ENCODE measurements at places on chromosomes 7 and 10.
A peak's percentile ranks its signal among the peaks of the same experiment; 100 is the strongest.

- DNase-seq, result no peak
Measured at GRCh38 chr7:45579391-45579801, 5.2 kb downstream of the ADCY1 start.

GRCh38 chr10:131310551-131311401, 745 bp downstream of the TCERG1L start:
- DNase-seq, result no peak

- DNase-seq, result no peak
Measured at GRCh38 chr10:68553138-68553537, 7.0 kb upstream of the TET1 start.

GRCh38 chr10:126924915-126925300, 19.7 kb downstream of the DOCK1 start:
- DNase-seq, result no peak

DNA sequence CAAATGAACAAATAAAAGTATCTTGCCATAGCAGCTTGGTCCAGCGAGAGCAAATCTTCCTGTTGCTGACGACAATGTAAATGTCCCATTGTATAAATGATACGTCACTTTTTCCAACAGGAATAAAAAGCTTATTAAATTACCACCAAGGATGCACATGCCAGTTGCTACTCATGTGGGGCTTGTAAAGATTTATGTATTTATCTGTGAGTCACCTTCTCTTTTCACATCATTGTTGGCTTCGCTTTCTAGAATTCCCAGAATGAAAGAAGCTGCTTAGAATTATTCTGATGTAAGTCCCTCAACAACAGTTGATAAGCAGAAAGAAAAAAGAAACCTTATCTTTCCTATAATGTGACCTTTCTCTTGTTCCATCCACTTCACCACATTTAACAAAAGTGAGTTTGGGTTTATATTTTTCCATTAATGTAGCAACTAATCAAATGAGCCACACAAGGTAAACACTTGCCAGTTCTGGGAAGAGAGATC, 22.4 kb downstream of the DNAJC12 start:
- DNase-seq, result no peak

DNA sequence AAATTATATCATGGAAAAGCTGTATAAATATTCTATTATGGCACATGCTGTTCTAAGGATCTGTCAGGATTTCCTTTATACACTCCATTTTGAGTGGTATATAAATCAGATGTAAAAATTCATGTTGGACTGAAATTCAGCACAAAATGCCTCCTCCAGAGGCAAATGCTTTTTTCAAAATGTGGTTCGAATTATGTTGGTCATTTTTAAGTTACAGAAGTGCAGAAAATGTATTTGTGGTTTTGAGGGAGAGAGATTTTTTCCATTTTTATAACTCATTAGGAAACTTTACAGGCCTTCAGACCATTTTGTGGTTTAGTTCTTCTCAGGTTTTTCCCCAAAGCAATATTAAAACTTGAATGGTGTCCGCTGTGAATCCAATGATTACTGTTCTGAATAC, 2.9 kb downstream of the PPP1R3A start:
- no peak for DNase-seq

DNA sequence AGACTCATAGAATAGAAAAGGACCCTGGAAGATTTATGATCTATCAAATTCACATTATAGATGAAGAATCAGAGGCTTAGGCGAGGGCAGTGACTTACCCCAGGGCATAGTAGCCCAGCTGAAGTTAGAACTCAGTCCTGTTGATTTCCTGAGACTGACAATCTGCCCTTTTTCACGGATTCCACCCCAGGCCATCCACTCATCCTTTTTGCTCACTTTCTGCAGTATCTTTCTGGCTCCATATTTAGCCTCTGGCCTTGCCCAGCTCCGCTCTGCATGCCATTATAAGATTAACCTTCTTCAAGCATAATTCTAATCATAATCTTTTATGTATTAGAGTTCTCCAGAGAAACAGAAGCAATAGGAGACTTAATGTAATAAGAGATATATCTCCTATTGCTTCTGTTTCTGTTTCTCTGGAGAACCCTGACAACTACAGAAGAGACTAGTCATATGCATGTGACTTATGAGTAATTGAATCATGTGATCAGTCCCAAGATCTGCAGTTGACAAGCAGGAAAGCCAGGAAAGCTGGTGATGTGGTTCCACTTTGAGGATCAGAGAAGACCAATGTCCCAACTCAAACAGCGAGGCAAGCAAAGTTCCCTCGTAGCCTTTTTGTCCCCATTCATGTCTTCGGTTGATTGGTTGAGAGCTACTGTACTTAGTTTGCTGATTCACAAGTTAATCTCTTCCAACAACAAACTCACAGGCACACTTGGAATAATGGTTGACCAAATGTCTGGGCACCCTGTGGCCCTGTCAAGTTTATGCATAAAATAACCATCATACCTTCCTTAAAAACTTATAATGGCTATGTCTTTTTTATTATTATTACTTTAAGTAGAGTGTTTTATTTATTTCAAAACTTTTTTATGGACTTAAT, 412.1 kb downstream of the SUGCT start:
- DNase-seq, result no peak

GRCh38 chr10:49448924-49449323, 53.0 kb upstream of the DRGX start:
- DNase-seq, result no peak

DNA sequence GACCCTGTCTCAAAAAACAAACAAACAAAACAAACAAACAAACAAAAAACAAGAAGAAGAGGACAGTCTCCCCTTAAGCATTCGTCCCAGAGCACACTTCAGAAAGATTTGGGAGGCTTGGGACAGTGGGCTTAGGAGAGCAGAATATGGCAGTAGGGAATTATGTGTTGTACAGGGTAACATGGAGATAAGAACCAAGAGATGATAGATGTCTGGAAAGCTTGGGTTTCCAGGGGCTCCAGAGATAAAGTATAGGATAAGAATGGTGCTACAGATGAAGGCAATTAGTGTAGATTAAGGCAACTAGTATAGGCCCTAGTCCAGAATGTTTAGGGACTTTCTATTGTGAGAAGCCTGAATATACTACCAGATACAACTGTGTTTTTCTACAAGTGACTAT, 934.9 kb upstream of the AUTS2 start:
- no peak for DNase-seq

DNA sequence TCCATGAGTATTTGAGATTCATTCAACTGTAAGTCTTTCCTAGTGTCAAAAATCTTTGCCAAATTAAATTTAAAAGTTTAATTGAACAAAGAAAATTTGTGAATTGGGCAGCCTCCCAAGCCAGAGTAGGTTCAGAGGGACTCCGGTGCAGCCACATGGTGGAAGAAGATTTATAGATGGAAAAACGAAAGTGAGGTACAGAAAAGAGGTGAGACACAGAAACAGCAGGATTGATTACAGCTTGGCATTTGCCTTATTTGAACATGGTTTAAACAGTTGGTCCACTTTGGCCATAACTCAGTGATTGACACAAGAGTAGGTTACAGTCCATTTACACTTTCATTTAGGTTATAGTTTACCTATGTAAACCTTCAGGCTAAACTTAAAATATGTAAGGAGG, 465.8 kb downstream of the ARL4A start:
- DNase-seq, result no peak

GRCh38 chr10:30786131-30786530, 156.6 kb upstream of the LYZL2 start:
- DNase-seq, result no peak

DNA sequence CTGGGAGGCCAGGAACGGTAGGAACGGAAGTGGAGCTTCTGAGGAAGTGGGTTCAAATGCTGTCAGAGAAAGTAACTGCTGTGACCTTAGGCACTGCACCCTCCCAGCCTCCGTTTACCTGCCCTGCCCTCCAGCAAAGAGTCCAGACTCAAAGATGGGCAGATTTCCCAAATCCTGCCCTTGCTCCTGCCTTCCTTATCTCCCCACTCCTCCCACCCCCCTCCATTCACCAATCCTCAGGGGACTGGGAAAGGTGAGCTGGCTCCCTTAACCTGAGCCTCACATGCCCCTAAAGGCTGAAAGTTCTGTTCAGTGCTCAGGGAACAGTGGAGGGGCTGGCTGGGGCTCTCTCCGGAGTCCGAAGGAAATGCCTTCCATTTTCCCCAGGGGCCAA, 161.6 kb downstream of the SH3PXD2A start:
- no peak for DNase-seq

GRCh38 chr10:80165173-80165572, 32.6 kb downstream of the PLAC9 start:
- DNase-seq, result no peak

DNA sequence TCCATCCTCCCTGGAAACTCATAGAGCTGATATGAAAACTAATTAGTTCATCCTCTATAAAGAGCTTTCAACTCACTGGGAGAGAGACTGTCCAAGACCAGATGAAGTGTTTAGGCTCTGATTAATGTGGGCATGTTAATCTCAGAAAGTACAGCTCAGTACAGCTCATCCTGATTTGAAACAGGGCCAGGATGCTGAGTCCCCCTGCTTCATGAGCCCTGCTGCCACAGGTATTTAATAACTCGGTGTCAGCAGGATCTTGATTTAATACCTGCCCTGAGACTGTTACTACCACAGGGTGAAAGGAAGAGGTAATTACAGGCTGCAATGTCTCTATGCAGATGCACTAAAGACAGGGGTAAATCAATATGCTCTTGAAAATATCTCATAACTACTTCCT, 10.8 kb downstream of the LMOD2 start:
- DNase-seq, result no peak

DNA sequence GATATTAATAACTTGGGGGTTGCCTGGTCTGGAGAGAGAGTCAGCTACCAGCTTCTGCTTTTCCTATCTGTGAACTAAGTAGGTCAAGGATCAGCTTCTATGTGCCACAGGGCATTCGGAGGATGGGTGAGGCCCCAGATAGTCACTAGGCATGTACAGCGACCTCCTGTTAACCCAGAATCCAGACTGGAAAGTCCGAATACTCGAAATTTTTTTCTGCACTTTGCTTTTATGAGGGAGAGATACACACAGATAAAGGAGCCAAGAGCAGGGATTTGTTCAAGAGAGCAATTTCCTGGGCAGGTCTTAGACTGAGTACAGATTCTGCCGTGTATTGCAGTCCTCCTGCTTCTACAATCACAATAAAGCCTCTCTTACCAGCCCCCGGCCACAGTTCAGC, 54.2 kb downstream of the EMX2 start:
- no peak for DNase-seq

GRCh38 chr10:4663162-4663992, 162.6 kb upstream of the AKR1E2 start:
- DNase-seq, result peak; percentile 59

- no peak for DNase-seq
Measured at GRCh38 chr10:87594864-87595263, 64.8 kb upstream of the PAPSS2 start.

GRCh38 chr10:48976196-48976595, 36.6 kb upstream of the LRRC18 start:
- DNase-seq, result no peak

DNA sequence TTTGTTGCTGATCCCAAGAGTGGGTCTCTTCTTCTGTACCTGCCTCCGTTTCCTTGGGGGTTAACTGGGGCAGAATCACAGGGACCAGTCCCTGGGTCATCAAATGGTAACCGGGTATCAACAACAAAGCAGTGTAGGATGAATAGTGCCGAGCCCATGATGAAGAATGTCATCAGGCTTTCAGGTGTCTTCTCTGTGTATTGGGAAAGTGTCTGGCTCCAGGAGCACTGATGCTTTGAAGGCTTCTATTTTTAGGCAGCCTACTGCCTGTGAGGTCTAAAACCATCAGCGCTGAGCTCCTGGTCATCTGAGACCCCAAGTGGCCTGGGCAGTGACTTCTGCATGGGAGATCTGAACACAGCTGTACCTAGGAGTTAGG, 48.2 kb upstream of the SHH start:
- DNase-seq, result no peak

DNA sequence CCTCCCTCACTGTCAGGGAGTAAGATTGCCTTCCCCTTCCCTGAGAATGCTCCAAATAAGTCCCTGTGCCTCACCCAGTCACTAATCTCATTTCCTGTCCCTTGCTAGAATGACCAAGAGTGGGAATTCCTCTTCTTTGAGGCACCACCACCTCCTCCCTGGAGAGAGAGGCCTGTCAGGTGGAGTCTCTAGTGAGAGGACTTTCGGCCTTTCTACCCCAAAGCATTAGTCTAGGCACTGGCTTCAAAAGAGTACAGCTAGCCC, 145.0 kb downstream of the PTPN20 start:
- DNase-seq, result no peak

GRCh38 chr10:68212721-68213352, 19.1 kb downstream of the ATOH7 start:
- no peak for DNase-seq

- no peak for DNase-seq
Measured at GRCh38 chr10:86815035-86815617, 58.7 kb downstream of the BMPR1A start.

- no peak for DNase-seq
Measured at GRCh38 chr10:17527514-17528146, 73.2 kb upstream of the ST8SIA6 start.

- DNase-seq, result no peak
Measured at GRCh38 chr10:117239051-117239450, 1.9 kb upstream of the SLC18A2 start.

DNA sequence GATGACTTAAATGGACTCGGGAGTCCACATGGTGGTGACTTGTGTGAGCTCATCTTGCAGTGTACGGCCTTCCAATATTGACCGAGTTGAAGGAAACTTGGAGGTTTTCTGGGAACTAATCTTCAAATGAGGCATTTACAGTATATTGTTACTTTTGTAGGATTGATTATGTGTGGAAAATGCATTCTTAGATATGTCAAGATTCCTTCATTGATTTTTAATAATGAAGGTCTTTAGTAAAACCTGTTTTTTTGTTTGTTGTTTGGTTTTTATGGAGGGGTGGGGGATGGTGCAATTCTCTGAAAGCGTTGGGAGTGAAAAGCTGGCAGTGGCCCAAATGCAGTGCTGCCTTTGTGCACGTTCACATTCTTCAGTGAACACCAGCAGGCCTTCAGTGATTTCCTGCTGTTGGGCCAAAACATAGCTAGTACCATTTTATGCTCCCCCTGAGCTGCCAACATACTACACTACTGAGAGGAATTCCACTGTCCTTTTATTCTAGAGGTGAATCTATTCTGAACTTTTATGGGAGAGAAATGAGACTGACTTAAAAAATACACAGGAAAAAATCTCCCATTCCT, 50.4 kb downstream of the CCNY start:
- peak; percentile 53 for DNase-seq

DNA sequence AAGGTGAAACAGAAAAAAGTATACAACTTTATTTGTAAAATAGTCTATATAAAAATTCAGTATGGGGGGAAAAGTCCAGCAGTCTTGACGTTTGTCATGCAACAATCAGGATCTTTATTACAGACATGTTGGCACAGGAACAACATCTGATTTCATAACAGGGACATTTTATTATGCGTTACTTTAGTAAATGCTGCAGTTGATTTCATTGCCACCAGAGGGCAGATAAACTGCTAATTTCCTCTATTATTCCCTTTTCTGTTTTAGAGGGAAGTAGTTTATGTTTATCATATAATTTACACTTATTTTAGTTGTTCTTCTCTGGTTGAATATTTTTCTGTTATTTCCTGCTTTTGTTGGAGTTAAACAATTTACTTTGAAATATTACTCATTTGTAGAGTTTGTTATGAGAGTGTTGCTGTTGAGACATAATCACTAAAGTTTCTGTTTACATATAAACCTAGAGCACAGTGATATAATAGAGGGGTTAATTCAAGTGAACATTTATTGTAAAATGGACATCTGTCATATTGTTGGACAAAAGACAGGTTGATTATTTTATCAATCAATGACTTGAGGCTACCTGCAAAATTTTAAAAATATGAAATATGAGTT, 3.3 kb downstream of the PLXDC2 start:
- DNase-seq, result no peak

- DNase-seq, result no peak
Measured at GRCh38 chr7:20581956-20582355, 33.5 kb upstream of the ABCB5 start.
